NCI-H1694 (cell line): ENCODE measurements at places on chromosomes 12 and 14.

DNA sequence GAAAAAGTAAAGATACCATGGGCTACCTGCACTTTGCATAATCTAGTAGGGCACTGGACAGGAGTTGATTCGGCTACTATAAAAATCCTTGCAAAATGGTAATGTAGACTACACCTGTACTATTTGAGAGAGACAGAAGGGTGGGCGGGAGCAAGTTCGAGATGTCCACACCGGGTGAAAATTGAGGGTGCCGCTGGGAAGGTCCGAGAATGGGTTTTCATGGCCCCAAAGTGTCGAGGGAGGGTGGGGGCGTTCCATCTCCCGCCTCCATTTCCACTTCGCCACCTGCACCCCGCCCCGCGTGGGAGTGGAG lies 648 bp downstream of the SNX6 start:
- no peak for DNase-seq

- DNase-seq: no peak
These were observed 1.4 kb downstream of the MAP3K9 start for GRCh38 chr14:70807898-70808415.

- no peak for DNase-seq
These were observed 45.8 kb upstream of the NCOR2 start for GRCh38 chr12:124613151-124613585.

DNA sequence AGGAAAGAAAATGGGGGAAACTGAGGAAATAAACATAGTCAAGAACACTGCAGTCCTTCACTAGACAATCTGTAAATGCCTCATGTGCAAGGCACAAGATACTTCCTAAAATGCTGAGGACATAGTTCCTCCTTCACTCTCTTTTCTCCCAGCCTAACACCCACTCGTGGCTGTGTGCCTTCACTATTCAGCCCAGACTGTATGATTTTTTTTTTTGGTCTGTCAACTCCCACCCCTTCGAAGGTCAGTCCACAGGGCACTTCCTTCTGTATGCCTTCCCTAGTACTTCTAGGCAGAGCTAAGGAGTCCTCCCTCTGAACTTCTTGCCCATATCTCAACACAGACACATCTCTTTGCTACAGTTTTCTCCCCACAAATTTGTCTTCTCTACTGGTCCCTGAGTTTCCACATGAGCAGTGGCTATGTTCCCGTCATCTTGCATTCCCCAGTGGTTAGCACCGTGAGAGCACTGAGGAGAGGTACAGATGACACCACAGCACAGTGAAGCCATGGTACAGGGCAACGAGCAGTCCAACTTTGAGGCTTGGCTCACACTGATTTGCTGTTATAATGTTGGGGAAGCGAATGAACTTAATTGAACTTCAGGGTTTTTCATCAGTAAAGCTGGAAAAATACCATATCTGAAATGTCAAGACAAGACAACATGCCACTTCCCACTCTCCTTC lies 24.1 kb upstream of the SYCP3 start:
- DNase-seq: no peak

GRCh38 chr14:58280954-58281787 lies 17.2 kb upstream of the ARID4A start:
- DNase-seq: no peak

DNA sequence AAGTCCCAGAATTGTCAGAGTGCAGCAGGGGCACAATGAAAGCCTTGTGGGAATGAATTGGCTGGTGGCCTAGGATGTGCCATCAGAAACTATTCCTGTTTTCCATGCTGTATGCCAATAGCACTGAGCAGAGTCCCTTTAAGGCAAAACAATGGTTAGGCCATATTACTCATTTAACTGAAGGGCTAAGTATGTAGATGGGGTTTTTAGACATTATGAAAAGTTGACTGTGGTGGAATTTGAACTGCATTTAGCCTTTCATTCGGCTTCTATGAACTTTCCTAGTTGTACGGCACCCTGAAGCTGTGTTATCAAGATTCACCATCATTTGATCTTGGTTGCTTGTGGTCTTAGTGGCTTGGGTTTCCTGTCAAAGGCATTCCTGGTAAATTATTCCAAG lies 24.8 kb downstream of the IL26 start:
- DNase-seq: no peak

- no peak for DNase-seq
These were observed 141.1 kb downstream of the PHETA1 start for GRCh38 chr12:111227476-111228420.

DNA sequence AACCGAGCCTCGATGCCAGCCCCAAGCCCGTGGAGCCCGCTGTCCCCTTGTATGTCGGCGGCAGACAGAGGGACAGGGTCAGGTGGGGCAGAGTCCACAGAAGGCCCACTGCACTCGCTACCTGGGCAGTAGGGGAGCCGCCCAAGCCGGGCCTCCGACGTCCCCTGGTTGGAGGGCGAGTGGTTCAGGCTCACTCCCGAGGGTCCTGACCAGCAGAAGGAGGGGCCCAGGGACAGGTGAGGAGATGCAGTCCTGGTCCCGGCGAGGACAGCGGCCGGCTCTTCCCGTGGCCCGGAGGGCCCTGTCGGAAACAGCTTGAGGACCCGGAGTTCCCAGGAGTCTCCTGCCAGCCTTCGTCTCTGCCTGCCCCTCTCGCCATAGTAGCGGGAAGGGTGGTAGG lies 216.7 kb upstream of the SFSWAP start:
- DNase-seq: no peak

GRCh38 chr12:52246720-52247621 lies 13.9 kb downstream of the KRT7 start:
- DNase-seq: peak; percentile 64

DNA sequence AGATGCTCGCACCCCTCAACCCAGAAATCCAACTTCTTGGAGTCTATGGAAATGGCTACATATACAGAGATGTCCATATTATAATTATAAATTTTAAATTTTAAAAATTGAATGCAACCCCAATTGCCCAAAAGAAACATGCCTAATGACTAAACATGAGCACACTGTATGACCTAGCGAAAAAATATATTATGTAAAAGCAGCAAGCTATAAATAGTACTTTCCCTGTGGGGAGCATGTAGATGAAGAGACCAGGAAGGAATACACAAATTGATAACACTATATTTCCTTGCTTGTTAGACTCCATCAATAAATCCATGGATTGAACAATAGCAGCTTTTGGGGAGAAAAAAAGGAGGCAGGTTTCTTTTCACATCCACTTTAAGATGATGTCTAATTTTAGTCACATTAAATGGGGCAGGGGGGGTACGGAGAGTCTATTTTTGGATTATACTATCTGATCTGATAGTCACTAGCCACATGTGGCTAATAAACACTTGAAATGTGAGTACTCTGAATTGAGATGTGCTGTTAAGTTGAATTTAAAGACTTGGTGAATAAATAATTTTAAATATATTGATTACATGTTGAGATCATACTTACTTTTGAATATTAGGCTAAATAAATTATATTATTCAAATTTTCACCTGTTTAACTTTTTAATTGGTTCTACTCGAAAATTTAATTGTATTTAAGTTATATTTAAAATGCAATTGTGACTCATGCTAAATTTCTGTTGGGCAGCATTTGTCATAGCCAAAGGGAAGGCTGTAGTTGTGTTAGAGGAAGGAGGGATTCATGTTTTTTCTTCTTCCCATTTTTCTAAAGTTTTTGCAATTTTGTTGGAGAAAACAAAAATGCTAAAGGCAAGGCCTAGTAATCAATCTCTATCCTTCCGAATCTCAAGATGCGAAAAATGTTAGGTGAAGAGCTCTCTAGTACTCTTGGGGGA lies 17.5 kb downstream of the MAX start:
- DNase-seq: no peak

GRCh38 chr12:4327293-4327692 lies 6.3 kb downstream of the TIGAR start:
- DNase-seq: no peak
